ENCODE measurements at places on chromosomes 7 and 10.

DNA sequence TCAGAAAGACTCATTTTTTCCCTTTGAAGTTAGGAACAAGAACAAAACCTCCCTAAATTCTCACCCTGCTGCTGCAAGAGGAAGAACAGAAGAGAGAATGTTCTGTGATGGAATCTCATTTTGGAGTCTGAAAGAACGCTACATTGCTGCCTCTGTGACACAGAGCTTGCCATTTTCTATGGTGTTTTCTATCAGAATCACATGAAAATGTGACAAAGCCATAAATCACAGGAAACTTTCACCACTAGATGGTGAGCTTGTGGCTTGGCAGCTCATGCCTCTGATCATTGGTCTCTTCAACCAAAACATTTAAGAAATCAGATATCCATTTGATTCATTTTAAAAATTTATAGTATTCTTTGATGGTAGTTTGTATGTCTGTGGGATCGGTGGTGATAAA lies 82.9 kb downstream of the CADPS2 start:
- DNase-seq = no peak

DNA sequence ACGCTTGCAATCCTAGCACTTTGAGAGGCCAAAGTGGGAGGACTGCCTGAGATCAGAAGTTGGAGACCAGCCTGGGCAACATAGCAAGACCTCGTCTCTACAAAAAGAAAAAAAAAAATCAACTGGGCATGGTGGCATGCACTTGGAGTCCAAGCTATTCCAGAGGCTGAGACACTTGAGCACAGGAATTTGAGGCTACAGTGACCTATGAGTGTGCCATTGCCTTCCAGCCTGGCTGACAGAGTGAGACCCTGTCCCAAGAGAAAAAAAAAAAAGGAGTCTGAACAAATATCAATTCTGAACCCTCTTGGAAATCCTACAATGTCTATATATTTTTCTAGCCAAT lies 126.8 kb upstream of the NRP1 start:
- DNase-seq = no peak

GRCh38 chr7:95957510-95957909 lies 185.2 kb downstream of the DYNC1I1 start:
- no peak for DNase-seq

DNA sequence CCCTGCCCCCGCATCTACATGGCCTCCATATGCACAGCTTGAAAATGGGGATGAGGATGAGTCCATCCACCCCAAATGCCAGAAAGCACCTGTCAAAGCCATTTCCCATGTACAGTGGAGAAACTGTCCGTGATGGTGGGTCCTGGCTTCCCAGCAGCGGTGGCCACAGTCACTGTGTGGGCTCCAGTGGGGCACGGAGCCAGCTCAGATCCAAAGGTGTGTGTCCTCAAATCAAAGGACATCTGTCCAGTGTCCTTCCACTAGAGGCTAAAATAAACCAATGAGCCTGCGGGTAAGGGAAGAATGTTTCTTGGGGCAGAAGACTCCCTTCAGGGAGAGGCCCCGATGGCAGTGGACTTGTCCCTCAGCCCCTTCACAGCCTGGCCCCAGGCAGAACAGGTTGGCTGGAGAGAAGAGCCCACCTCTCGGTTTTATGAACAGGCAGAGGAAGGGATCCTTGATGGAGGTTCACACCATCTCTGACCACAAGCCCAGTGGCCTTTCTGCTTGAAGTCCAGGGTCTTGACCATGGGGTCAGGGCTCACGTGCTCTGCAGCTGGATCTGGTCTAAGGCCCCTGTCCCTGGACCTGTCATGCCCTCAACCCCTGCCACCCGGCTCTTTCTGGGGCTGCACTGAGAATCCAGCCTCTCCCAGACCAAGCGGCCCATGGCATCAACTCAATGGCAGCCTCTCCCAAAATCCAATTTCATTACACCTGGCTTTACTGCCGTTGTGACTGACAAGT lies 106.9 kb downstream of the TCERG1L start:
- DNase-seq = no peak

DNA sequence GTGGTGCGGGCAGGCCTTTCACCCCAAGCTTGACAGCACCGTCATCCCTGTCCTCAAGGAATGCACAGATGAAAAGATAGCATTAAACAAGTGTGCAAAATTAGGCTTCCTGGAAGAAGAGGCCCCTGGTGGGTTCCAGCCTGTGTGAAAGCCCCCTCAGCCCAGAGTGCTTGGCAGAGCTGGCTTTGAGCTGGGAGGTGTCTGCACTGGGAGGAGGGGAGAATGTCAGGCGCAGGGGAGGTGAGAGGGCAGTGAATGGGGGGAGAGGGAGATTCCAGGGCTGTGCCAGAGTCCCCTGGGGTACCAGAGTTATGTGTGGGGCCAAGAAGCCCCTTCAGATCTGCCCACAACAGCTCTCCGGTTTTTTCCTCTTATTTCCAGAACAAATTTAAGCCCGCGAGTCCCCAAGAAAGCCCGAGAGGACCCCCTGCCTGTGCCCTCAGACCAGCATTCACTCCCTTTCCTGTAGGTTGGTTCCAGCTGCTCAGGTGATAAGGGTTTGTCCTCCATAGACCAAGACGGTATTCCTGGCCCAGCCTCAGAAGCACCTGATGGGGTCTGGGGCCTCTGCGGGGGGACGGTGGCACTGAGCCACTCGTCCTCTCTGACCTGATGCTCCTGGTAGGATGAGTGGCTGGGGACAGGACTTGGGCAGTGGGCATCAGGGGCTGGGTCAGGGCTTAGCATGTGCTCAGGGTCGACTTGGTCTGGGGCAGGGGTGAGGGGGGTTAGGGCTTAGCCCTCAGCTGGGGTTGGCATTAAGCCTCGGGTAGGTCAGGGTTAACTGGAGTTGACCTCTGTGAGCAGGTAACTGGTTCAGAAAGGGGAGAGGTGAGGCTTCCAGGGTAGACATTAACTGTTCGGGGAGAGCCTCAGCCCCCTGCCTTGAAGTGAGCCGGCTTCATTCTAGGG lies 43.4 kb downstream of the ADCYAP1R1 start:
- no peak for DNase-seq

Measured in activated CD8-positive, alpha-beta memory T cell treated with anti-CD3 and anti-CD28 coated beads for 1 hour (primary cell).